ENCODE measurements at places on chromosomes 4 and X.
A peak's percentile ranks its signal among the peaks of the same experiment; 100 is the strongest.

DNA sequence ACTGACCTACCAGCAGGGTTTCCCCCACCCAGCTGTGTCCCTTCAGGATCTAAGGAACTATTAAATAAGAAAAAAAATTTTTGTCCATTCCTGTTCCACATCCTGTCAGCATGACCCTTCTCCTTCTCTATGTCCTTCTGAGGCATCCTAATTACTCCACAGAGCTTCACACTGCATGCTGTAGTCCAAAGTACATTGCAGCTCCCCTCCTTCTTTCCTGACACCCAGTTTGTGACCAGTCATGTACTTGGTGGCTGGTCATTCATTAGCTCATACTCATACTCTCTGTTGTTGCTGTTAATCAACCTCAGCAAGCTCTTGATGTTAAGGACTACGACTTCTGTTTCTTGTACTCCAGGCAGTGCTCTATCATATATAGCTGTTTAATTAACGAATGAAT, 2.4 kb upstream of the EGF start:
- DNase-seq: no peak

GRCh38 chr4:139146926-139147629, 29.9 kb downstream of the ELF2 start:
- DNase-seq: no peak

DNA sequence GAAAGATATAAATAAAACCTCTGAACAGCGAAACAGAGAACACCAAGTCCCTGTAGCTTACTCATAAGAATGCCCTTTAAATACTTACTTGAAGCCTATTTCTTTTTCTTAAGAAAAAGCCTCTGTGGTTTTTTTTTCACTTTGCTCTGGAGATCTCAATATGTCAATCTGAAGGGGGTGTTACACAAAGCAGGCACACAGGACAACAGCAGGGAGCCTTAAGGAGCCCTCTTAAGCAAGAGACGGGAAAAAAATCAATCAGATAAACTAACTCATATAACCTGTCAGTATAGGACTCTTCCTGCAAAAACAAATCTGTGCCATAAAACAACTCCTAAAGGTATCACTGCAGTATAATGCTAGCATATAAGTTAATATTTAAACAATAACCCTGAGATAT, 611.1 kb upstream of the ATOH1 start:
- no peak for DNase-seq

GRCh38 chrX:109826954-109827708, 94.1 kb upstream of the ACSL4 start:
- DNase-seq: no peak

DNA sequence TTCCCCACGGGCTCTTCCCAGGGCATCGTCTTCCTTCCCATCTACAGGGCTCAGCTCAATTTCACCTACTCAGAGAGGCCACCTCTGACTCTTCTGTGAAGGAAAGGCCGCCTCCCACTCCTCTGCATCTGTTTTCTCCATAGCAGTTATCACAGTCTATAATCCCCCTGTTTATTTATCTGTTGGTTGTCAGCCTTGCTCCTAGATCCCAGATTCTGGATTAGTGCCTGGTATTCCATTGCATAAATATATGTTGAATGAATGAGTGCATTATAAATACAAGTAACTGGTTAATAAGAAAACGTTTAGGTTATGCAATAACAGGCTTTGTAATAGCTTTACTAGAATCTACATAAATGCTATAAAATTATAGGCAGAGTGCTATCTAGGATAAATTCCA, 52.9 kb downstream of the NSG1 start:
- no peak for DNase-seq

GRCh38 chr4:182577411-182577810, 334.2 kb downstream of the TENM3 start:
- no peak for DNase-seq

- no peak for DNase-seq
Observed at GRCh38 chr4:151709587-151709986, 51.2 kb downstream of the GATB start.

GRCh38 chr4:157271166-157271869, 50.8 kb downstream of the GRIA2 start:
- DNase-seq: peak; percentile 1

DNA sequence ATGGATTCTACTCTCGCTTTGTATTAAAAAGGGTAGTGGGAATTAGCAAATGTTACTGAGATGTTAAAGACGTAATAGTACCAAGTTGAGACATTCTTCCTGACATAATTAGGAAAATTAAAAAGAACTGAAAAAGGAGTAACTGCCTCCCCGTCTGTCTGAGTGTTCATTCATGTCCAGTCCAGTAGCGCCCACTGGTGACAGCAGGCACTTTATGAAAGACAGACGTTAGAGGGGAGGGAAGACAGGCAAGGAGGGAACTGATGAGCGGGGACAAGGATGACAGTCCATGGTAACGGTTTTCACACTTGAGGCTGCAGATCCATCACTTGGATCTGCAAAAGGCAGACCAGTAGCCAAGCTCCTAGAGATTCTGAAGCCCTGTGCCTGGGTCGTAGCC, 326.7 kb downstream of the STK32B start:
- no peak for DNase-seq

DNA sequence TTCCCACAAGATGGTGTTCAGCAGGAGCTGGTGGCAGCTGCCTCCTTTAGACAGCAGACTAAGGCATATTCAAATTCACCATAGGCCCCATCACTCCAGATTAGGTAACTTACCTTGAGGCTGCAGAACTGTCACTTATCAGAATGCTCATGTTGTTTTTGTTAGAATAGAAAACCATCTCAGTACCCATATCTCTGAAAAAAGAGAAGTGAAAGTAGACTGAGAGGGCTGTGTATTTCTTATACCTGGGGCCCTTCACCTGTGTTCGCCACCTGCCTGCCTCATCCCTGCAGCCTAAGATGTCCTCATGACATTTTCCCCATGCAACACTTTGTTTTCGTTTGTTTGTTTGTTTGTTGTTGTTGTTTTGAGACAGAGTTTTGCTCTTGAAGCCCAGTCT, 32.9 kb upstream of the SPRY1 start:
- no peak for DNase-seq

DNA sequence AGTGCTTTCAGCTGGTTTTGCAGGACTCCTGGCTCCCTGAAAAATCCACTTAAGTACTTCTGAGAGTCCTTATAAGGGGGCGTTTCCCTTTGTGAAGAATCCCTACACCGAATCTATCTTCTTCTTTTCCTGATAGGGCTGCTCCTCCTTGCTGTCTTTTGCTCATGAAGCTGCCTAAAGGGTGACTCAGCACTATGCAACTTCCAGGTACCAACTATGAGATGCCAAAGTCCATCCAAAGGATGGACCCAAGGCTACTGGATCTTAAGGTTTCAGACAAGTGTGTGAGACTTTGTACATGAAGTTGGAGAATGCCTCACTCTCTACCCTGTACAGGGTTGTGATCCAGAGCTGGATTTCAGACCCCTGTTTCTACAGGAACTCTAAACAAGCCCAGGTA, 485.0 kb upstream of the FAT1 start:
- DNase-seq: no peak

- DNase-seq: no peak
Observed at GRCh38 chrX:78452356-78452755, 124.9 kb upstream of the CYSLTR1 start.

GRCh38 chr4:181820553-181820952, 422.6 kb upstream of the TENM3 start:
- no peak for DNase-seq

- peak; percentile 52 for DNase-seq
Observed at GRCh38 chr4:3302786-3303564, 10.2 kb downstream of the RGS12 start.

- DNase-seq: no peak
Observed at GRCh38 chrX:10142041-10142599, 14.7 kb upstream of the CLCN4 start.
